ENCODE measurements at places on chromosomes 11 and 22.

DNA sequence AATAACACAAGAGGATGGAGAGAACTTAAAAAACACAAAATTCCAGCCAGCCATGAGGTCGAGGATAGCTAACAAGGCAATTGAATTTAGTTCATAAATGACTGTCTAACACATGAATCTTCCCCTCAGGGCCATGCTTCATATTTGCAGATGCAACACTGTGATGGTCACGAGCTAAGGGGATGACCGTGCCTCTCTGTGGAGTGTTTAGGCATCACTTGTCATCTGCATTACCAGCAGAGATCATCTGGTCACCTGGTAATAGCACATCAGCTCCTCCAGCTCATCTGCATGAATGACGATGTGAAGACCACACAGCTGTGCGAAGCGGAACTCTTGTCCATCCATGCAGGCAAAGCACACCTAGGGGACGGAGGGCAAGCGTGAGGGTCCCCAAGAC, 20.9 kb upstream of the SLC25A1 start:
- no peak for DNase-seq

DNA sequence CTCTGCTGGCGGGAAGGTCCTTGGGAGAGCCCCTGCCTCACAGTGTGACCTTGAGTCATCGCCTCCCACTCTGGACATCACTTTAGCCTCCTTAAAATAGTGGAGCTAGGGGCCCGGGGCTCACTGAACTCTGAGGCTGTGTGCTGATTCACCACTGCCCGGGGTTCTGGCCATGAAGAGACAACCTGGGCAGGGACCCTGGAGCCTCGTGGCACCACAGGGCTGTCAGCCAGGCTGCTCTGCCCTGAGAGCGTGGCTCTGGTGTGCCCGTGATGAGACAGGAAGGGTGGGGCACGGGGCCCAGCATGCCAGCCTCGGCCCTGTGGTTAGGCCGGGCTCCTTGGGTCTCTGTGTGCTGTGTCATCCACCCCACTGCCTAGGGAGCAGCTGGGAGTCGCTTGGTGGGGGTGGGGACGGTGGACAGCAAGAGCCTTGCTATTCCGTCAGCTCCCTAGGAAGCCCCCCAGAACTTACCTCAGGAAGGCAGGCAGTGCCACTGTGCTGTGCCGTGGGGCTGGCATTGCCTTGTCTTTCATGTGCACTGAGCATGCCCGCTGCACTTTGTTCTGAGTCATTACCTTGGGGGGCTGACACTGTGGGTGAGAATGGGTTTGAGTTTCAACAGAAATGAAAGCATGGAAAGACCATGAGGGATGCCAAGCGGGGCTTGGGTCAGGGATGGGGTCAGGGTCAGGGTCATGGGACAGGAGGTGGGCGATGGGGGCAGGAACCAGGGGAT, 31.7 kb downstream of the TPCN2 start:
- no peak for DNase-seq

DNA sequence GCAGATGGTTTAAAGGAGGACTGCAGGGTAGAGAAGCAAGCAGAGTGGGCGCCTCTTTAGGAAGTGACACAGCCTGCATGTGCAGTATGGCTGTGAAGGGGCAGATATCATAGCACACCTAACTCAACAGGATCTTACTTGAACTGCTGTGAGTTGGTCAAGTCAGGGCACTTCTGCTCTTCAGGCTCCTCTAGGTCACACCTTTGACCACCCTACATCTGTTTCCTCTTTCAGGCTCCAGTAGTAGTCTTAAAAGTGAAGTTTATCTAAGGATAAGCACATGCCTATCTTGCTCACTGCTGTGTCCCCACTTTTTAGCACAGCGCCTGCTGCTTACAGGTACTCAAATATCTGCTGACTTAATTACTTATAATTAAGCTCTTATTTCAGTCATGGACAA, 6.5 kb downstream of the MRPL16 start:
- no peak for DNase-seq

DNA sequence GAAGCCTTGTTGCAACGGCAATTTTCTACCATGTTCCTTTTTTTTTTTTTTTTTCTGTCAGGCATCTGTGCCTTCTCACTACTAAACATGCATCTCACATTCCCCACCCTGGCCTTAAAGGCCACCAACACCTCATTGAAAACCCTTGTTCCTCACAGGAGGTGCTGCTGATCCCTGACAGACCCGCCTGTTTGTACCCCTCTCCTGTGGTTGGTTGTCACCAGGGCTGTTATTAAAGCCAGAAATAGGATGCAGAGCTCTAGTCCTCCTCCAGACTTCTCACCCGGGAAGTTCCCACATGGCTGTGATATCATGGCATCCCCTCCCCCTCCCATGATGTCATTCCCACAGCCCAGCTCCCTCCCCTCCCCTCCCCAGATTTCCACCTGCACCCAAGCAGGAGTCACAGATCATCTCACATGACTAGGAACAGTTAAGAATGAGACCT, 302.8 kb upstream of the NCAM1 start:
- no peak for DNase-seq

DNA sequence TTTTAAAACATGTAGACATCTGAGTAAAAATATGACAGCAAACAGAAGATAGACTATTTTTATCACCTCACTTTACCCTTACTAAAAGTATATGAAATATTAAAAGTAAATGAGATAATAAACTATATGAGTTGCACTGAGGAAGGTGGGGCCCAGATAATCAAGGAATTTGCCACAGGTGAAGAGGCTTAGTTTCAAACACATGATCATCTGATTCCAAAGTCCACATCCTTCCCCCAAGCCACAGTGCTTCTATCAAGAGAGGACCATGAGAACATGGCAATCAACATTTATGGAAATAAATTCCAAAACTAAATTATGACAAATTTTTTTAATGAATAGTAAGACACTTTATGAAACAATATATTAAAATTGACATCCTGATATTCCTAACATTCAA, 384.0 kb downstream of the DCDC1 start:
- DNase-seq = no peak

Data from stimulated activated CD4-positive, alpha-beta T cell treated with anti-CD3 and anti-CD28 coated beads, Interleukin-12 subunit alpha, Interleukin-12 subunit beta, amount 100 ng/mL, for 4 hours (primary cell).